ENCODE measurements at places on chromosomes 1 and 21.

GRCh38 chr1:178490136-178490535, 6.6 kb downstream of the CLEC20A start:
- DNase-seq, result no peak

DNA sequence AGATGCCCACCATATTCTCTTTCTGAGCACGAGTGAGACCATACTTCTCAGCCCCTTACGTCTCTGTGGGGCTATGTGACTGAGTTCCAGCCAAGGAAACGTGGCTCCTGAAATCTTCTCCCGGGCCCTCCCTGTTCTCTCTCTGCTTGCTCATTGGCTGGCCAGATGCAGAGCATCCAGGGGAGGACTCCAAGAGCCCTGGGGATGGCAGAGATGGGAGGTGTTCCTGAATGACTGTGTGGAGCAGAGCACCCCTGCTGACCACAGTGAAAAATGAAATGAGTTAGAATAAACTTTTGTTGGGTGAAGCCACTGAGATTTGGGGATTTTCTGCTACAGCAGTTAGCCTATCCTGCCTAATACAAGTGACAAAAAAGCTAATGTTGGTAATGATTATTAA, 23.8 kb downstream of the KIAA0040 start:
- DNase-seq, result no peak

- DNase-seq, result no peak
These were observed 24.2 kb downstream of the PADI3 start for GRCh38 chr1:17273096-17273495.

GRCh38 chr1:61221642-61222041, 139.3 kb downstream of the NFIA start:
- DNase-seq, result no peak

DNA sequence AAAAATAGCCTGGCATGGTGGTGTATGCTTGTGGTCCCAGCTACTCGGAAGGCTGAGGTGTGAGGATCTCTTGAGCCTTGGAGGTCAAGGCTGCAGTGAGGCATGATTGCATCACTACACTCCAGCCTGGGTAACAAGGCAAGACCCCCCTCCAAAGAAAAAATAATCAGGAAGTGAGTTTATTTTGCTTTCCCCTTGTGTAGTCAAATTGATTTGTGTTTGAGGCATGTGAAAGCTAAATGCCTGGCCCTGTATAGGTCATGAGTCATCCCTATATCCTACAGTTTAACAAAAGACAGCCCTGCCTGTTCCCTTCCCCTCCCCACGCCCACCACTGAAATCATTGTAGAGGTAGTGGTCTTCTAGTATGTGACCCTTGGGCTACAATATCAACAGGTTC, 241.4 kb upstream of the JUN start:
- no peak for DNase-seq

- no peak for DNase-seq
These were observed 103.2 kb downstream of the RGL1 start for GRCh38 chr1:183908079-183908478.

GRCh38 chr1:241612533-241613477, 27.4 kb downstream of the CHML start:
- DNase-seq, result no peak

DNA sequence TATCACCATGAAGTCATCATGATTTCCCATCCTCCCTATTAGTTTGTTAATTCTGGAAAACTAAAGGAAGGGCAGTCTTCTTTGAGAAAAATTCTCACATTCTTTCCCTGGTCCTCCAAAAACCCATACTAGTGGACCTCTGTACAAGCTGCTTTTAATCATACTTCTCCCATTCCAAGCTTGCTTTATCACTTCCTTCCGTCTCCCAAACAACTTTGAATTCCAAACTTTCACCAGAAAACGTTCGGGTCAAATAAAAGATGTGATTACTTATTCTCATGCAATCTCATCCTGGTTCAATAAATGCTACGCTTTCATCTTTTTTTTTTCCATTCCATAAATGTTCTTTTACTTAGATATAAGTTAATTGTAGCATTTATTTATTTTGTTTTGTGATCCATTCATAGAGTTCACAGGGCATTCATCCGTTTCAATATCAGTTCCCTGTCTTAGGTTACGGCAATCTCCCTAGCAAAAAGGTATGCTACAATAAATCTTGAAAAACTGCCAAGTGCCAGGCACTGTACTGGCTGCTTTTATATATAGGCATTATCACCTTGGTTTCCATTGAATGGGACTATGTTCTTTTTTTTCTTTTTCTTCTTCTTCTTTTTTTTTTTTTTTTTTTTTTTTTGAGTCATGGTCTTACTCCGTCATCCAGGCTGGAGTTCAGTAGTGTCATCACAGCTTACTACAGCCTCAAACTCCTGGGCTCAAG, 100.2 kb upstream of the GREM2 start:
- no peak for DNase-seq
